ENCODE measurements at places on chromosomes 2 and 18.

GRCh38 chr2:168244318-168244717 lies 3.1 kb downstream of the STK39 start:
- no peak for DNase-seq

GRCh38 chr2:109466674-109467575 lies 146.8 kb downstream of the SEPTIN10 start:
- DNase-seq, result peak; percentile 69

GRCh38 chr2:111896024-111896423 lies 2.4 kb upstream of the MERTK start:
- no peak for DNase-seq

GRCh38 chr2:49359721-49360406 lies 205.5 kb upstream of the FSHR start:
- no peak for DNase-seq

DNA sequence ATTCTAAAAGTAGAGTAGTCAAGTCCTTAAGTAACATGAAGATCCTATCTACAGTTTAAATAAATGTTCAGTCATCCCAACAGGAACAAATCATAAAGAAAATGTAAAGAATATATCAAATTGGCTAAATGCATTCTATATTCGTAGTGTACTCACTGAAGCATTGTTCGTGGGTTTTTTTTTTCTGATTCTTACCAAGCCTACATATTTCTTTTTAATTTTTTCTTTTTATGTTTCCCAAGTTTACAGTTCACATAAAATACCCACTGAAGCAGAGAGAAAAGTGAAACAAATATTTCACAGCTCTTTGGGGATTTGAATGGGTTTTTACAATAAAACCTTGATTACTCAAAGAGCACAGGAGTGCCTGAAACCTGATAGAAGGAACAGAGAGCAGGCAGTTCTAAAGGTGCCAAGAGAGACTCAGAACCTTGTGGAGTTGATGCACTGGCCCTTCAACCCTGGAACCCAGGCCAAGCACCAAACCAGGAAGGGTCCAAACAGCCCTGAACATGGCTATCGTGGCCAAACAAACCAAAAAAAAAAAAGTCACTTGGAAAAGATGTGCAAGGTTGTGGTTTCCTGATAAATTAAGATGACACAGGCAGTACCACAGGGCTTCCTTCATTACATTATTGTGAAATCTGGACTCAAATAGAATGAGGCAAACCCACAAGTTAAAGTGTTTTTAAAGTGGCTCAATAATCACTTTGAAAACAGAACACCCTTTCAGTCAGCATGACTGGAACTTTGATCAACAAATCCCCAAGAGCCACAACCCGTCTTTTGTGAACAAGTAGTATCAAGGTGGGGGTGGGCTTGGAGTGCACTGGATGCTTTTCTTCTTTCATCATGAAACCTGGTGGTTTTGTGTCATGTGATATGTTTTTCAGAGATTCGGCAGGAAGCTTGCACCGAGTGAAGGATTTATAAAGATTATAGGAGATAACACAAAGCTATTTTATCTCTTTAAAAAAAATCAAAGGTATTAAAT lies 245.0 kb upstream of the FN1 start:
- peak; percentile 93 for DNase-seq

DNA sequence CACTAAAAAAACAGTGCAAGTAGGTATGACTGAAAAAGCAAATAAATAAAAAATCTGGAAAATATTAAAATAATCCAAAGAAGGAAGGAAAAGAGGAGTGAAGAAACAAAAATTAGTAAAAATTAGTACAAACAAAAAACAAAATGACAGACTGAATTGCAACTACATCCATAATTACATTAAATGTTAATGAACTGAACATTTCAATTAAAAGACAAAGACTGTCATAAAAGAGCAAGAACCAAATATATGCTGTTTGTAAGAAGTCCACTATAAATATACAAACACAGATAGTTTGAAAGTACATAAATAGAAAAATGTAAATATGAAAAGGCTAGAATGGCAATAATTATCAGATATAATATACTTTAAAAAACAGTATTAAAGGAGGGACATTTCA lies 267.6 kb downstream of the WDPCP start:
- no peak for DNase-seq

GRCh38 chr2:136104977-136105376 lies 13.0 kb downstream of the CXCR4 start:
- DNase-seq, result no peak

DNA sequence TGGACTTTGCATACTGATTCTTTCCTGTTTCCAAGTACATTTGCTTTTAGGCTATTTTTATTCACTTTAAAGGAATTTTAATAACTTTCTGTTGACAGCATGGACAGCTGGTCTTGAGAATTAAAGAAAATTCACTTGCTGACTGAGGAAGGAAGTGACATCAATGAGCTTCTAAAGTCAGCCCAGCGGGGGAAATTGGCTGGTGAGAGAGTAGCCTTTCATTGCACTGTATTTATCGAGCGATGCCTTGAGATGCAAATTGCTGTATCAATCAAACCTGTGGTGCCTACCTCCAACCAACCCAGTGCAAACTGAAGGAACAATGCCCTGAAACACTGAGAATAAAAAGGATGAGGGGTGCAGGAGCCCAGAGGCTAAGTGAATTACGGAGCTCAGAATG lies 91.4 kb upstream of the AQP4 start:
- DNase-seq, result no peak

Measured in AG10803 (cell line).